ENCODE measurements at places on chromosomes 5 and 9.

DNA sequence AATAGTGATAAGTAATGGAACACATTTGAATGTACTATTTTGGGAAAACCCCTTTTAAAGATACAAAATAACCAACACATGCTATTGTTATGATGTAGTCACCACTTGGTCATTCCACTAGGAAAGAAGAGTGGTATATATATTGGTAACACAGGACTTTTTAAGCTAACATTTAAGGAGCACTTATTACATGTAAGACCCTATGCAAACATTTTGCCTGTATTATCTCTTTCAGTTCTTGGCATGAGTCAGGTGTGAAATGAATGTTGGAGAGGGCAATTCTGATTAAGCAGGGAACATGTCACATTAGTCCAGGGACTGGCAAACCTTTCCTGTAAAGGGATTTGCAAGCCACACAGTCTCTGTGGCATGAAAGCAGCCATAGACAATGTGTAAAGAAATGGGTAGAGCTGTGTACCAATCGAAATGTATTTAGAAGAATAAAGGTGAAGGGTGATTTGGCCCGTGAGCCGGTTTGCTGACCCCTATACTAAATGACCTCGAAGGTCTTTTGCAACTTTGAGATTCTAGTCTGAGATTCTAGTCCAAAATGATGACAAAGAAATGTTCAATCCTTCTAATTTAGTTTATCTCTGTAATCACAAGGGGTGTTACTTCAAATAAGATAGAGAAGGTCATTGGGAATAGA is 15.3 kb downstream of the ABLIM3 start:
- no peak for DNase-seq

GRCh38 chr5:56147106-56147505 is 86.0 kb downstream of the ANKRD55 start:
- DNase-seq, result no peak

GRCh38 chr9:107034831-107035230 is 171.9 kb downstream of the ZNF462 start:
- DNase-seq, result no peak

GRCh38 chr5:133205204-133205603 is 153.4 kb downstream of the HSPA4 start:
- no peak for DNase-seq

DNA sequence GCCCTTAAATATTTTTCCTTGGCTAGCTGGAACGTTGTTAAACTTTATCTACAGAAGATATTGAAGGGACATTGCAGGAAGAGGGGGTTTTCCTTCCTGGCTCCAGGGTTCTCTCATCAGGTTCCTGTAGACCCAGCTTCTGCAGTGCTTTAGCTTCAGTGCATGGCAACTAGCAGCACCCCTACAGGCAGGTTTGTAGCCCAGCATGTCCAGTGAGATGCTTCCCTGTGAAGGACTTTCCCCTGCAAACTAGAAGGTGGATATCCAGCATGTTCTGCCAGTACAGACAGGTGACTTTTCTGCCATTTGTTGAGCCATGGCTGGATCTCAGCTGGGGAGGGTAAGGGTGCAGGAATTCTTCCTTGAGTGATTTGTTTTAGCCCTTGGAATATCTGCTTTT is 10.4 kb downstream of the CCL28 start:
- DNase-seq, result no peak

DNA sequence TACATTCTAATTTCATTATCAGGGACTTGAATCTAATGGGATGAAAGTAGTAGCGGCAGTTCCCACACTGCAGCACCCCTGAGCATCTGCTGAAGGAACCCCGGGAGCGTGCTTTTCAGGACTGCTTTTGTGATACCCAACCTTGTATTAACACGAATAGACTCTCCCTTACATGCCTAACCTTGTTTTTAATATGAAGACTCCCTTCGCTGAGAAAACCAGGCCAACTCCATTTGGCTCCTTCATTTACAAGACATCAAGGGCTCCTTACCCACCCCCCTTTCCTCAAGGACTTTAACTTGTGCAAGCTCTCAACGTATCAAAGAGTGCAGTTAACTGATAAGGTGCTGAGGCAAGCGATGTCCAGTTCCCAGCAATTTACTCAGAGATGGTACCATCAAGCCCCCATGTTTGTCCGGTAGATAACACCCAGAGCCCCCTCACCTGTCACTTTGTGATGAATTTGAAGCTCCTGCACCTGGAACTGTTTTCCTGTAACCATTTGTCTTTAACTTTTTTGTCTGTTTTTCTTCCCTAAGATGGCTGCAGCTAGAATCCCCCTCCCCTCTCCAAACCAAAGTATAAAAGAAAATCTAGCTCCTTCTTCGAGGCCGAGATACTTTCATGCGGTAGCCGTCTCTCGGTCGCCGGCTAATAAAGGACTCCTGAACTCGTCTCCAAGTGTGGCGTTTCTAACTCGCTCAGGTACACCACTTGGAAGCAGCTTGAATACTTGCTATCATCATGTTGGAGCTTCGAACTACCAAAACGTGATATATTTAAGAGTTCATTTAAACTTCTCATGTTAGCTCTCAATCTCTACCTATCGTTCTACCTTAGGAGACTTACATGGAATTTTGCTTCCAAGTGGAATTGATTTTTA is 10.7 kb downstream of the HNRNPH1 start:
- DNase-seq, result no peak

DNA sequence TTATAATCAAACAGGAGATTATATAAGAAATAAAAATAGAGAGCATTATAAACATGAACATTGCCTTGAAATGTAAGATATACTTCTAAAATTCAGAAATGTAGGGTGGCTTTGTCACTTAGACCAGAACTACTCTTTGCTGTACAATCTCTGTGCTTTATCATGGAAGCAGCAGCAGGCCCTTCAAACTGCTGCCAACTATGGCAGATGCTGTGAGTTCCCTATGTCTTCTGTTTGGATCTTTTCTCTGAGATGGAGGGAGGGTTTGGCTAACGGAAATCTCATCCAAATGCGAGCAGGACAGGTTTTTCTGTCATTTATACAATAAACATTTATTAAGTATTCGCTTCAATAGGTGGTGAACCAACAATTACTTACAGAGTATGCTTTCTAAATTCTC is 34.8 kb upstream of the RICTOR start:
- no peak for DNase-seq

GRCh38 chr9:86350006-86350760 is 4.0 kb downstream of the TUT7 start:
- DNase-seq, result no peak

DNA sequence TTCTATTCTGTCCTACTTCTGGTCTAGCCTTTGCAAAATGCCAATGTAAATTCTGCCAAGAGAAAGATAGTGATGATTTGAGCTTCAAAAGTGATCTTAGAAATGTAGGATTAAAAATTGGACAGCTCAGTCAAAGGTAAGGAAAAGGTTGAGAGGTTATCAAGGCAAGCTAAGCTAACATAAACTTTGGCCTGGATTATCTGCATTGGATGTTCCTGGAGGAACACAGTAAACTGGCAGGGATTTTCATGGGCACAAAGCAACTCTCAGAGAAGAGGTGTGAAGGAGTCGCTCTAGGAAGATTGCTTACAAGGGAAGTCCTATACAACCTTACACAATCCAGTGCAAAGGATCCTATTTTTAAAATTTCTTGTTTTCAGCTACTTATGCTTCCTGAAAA is 115.2 kb downstream of the JAKMIP2 start:
- DNase-seq, result no peak

DNA sequence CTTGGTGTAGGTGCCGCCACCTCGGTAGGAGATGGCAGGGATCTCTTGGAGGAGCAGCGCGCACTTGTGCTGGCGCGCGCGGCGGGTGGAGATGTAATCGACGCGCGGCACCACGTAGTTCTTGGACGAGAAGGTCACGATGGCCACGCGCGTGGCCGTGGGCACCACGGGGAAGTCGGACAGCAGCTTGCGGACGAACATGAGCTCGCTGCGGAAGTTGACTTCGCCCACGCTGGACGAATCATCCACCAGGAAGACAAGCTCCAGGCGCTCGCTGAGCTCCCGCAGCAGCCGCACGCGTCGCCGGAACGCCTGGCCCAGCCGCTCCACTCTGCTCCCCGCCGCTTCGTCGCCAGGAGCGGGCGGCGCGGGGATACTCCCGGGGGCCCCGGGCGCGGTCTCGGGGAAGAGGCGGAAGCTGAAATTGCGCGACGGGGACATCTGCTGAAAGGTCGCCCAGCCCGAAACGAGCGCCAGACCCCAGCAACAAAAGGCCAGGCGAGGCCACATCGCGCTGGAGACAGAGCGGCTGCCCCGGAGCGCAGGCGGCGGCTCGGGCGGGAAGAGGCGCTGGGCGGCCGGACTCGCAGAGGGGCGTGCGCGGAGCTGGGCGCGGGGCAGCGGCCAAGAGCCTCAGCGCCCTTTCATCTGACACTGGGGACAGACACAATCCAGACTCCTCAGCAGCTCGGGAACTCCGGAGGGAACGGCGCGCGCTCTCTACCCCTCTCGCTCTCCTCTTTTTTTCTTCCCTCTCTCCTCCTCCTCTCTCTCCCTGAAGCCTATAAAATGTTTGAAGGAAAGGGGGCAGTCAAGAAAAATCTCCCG is at the start of gene SVEP1:
TSS of gene SVEP1 (minus strand) at position 708 of the 828 bp plus-strand sequence. CDS start at position 510, 198 bp downstream.
- DNase-seq, result no peak

- no peak for DNase-seq
Measured at GRCh38 chr5:100691548-100691947, 156.4 kb downstream of the FAM174A start.

DNA sequence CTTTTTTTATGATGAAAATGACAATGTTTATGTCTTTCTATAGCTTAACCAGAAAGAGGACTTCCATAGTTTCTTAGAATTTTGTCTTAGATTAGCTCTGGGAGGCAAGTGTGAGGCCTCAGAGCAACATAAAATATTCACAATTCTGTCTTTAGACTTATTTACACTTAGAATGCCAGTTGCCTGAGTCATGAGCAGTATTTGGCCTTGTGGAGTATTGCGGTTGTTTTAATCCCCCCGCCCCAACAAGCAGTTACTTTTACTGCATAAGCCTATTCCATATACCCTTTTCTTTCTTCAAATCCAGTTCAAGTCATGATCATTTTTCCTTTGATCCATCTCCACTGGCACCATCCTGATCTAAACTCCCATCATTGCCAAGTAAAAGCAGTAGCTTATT is 198.0 kb upstream of the EGFLAM start:
- DNase-seq, result no peak

- no peak for DNase-seq
Measured at GRCh38 chr9:118038713-118039112, 334.5 kb downstream of the TLR4 start.

- no peak for DNase-seq
Measured at GRCh38 chr5:150112201-150113046, 26.1 kb upstream of the CSF1R start.

DNA sequence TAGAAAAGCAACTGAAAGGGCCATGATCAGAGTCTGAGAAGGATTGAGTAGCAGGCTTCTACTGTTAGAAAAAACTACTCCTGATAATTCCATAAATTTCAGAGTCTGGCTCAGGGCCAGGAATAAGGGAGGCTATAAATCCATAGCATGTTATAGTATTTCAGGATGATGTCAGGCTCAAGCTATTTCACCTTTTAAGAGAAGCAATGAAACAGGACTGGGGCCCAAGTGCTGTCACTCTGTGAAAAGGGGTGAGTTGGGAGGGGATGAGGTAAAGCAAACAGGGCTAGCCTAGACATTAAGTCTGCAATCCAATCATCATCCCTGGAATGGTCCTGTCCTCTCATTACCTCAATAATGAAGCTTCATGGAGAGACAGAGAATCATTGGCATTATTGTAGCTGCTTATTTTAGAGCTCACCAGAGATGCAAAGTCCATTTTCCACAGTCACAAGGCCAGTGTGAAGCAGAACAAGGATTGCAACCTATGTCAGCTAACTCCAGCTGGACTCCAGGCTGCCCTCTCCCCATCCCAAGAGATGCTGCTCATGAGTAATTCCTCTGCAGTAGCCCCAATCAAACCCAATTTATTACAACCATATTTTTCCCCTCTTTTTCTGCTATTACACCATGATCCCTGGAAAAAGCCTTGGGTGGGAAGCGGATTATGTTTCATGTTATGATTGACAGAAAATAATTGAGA is 56.0 kb downstream of the PAPPA start:
- DNase-seq, result no peak

GRCh38 chr5:179619776-179620175 is 3.7 kb downstream of the HNRNPH1 start:
- DNase-seq, result no peak

GRCh38 chr5:118326481-118327045 is 661.8 kb downstream of the DTWD2 start:
- DNase-seq, result no peak

GRCh38 chr9:97425336-97425972 is 13.6 kb downstream of the TDRD7 start:
- DNase-seq, result no peak

- DNase-seq, result no peak
Measured at GRCh38 chr9:26132746-26133312, 454.6 kb upstream of the TUSC1 start.

DNA sequence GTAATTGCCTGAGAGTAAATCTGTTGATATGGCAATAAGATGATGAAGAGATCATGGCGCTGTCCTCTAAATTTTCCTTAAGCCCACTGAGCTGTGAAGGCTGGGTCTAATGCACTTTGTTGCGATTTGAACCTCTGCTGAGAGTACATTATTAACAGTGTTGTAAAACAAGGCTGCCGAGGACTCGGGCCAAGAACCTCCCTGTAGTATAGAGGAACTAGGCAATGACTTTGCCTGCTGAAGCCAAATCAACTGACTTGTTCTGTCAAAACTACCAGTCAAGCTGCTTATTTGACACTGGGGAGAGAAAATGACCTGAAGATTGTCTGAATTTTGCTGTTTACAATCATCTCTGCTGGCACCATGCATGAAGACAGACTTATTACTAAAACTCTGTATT is 1154.7 kb downstream of the DTWD2 start:
- DNase-seq, result no peak

DNA sequence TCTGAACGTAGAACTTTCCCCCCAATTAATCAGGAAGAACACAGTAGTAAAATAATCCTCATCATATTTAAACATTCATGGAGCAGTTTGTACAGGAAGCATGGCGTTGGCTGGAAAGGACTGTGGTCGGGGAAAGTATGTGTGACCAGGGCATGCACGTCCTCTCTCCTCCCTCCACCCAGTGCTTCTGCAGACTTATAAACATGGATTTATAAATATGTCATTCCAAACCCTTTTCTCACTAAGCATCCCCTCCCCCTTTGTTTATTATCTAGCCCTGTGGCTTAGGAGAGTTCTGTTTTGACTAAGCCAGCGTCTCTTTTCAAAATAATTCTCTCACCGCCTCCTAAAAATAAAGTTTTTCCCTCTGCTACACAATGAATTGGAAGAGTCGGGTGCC is 70.4 kb upstream of the DAP start:
- no peak for DNase-seq

Measured in GM18507 (cell line).